ENCODE measurements at places on chromosomes 5 and 9.

DNA sequence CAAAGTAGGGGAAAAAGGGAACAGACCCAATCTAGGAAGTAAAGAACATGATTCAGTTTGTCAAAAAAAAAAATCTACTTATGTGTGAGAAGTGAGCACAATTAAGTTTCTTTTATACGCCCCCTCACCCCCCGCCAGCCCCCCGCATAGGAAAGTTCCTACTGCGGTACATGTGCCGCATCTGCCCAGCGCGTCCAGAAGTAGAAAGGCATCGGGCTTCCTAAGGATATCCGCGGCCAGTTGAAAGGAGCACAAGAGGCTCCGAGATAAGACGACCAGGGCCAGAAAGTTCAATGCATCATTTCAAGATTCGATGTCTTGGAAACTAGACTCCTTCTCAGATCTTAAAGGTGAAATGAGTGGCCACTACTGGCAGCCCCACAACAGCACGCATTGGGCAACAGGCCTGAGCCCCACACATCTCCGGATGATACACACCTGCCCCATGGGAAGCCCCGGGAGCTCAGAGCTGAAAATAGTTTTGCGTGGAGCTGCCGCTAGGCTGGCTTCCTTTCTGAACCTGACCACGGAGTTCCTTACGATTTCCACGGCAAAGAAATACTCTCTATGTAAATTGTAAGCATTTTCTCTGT is 203.9 kb downstream of the RAB3C start:
- no peak for DNase-seq

- no peak for DNase-seq
Measured at GRCh38 chr5:14869233-14869632, 2.3 kb downstream of the ANKH start.

- no peak for DNase-seq
Measured at GRCh38 chr9:109263358-109263757, 57.5 kb downstream of the EPB41L4B start.

- DNase-seq = no peak
Measured at GRCh38 chr5:493119-493701, 31.0 kb downstream of the SLC9A3 start.

All from smooth muscle cell of the brain vasculature (primary cell).